ENCODE measurements at places on chromosomes 6 and 20.

DNA sequence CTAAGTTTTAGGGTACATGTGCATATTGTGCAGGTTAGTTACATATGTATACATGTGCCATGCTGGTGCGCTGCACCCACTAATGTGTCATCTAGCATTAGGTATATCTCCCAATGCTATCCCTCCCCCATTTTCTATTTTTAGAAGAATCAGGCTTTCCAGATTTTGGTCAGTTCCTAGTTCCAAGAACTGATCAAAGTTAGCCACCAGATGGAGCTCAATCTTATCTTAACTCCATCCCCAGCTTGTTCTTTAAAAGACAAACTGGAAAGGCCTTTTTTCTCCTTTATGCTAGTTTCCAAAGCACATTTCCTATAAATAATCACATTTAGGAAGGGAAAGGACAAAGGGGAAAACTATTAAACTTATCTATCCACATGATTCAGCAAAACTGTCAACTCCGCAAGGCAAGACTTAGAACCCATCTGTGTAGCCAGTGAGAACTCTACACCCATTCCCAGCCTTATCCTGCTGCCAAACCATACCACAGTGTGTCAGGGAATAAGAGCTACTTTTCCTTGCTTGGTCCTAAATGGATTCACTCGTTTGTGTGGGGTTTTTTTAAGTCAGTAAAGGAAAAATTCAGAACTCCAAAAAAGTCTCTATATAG, 22.8 kb upstream of the KHDC1 start:
- DNase-seq: no peak

DNA sequence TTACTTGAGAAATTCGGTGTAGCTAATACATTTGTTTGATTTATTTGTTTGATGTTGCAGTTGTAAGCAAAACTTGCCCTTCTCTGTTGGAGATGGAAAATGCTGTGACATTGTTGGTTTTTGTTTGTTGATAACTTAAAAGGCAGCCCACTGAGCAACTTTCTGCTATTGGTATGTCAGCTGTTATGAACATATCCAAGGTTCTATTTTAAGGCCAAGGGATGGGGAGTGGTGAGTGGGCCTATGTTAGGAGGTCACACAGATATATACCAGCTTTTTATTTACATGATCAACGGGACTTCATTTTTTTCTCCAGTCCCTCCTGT, 5.7 kb downstream of the QKI start:
- DNase-seq: no peak

DNA sequence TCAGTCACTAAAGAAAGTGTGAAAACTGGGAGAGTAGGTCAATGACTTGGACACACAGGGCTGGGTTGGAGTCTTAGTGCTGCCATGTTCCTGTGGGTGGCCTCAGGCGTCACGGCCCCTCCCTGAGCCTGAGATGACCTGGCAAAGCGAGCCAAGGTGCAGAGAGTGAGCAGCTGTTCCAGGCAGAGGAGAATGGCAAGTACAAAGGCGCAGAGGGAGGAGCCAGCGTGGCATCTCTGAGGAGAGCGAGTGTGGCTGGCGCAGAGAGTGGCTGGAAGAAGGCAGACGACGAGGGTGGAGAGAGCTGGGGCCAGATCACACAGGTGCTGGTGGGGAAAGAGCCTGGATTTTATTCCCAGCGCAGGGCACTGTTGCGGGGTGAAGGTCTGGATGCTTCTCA, 20.6 kb upstream of the CHMP4B start:
- no peak for DNase-seq

DNA sequence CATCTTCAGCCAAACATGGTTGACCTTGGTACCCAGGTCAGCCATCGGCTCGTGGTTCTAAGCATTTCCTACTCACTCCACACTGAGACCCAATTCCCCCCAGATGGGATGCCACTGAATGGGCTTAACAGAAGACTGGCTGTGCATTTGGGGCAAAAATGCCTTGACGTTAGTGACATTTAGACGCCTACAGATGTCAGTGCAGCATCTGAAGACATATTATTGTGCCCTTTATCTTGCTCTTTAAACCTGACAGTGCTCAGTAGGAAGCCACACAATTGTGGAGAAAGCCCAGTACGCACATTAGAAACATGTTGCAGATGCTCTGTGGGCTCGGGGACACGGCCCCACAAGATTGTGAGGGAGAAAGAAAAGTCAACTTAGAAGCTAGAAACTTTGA, 414.7 kb downstream of the PTPRT start:
- no peak for DNase-seq

DNA sequence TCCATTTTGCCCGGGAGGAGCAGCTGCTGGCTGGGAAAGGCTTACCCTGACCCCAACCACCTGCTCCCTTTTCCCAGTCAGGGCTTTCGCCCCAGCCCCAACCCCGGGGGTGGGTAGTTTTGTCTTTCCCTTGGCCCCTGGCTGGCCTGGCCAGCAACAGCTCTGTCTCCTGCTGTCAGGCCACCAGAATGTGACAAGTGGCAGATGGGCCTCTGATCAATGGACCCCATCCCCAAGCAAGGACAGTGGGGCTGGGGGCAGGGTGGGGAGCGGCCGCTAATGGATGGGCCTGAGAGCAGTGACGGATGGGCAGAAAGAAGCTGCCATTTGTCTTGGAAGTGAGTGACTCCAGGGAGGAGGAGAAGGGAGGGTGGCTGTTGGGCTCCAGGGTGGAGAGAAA, 121.6 kb downstream of the DHX35 start:
- DNase-seq: no peak

DNA sequence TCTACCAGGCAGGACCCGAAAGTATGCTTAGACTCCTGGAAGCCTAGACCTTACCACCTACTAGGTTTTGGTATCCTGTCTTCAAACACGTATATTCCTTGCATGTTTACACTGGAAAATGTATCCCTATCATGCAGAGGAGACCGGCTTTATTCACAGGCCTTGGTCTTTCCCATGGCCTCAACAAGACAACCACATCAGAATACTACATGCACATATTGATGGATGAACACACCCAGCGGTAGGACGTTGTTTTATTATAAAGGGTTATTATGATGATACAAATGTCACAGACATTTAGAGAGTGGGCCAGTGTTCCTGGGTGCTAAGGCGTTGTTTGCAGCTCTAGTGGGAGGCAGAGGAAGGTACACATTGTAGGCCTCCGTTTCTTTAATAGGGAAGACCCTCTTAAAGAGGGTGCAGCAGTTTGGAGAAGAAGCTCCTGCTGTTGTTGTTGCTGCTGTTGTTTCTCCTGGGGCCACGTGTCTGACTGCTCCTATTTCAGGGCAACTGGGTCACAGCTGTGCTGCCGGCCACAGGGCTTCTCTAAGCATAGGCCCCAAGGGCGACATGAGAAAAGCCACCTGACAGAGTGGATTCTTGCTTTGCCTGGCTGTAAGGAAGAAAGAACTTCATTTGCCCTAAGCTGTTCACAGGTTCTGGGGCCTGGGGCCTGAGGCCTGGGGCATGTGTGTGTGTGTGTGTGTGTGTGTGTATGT, 98.3 kb upstream of the SASH1 start:
- DNase-seq: no peak

- DNase-seq: no peak
These were observed 8.1 kb downstream of the GFOD1 start for GRCh38 chr6:13479206-13479800.

GRCh38 chr20:46063652-46064054, 26.1 kb downstream of the NCOA5 start:
- no peak for DNase-seq

GRCh38 chr6:105786890-105787655, 299.1 kb upstream of the PRDM1 start:
- no peak for DNase-seq

- no peak for DNase-seq
These were observed 459.1 kb upstream of the CITED2 start for GRCh38 chr6:139833592-139833991.

GRCh38 chr6:35071347-35071994, 69.7 kb downstream of the TCP11 start:
- DNase-seq: no peak

- no peak for DNase-seq
These were observed 79.8 kb upstream of the SCAF8 start for GRCh38 chr6:154653385-154653784.

GRCh38 chr6:73400656-73401055, 6.0 kb downstream of the DDX43 start:
- DNase-seq: no peak

DNA sequence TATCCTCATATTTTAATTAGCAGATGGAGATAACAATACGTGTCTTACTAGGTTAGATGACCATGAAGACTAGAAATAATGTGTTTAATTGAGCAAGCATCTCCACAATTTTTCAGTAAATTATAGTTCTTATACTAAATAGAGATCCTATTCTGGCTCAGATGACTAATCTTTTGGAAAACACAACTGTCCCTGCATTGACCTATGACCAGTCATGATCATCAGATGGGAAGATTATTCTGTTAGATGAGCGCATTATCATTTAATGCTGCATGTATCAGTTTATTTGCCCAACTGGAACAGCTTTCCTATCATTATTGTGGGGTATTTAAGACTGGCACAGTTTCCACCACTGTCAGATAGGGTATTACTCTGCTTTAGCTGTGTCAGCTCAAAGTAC, 185.5 kb downstream of the MOXD1 start:
- DNase-seq: no peak

- peak; percentile 69 for DNase-seq
These were observed 7.9 kb upstream of the ARMC12 start for GRCh38 chr6:35728683-35729678.

- no peak for DNase-seq
These were observed 662.1 kb upstream of the ID4 start for GRCh38 chr6:19175023-19175422.

DNA sequence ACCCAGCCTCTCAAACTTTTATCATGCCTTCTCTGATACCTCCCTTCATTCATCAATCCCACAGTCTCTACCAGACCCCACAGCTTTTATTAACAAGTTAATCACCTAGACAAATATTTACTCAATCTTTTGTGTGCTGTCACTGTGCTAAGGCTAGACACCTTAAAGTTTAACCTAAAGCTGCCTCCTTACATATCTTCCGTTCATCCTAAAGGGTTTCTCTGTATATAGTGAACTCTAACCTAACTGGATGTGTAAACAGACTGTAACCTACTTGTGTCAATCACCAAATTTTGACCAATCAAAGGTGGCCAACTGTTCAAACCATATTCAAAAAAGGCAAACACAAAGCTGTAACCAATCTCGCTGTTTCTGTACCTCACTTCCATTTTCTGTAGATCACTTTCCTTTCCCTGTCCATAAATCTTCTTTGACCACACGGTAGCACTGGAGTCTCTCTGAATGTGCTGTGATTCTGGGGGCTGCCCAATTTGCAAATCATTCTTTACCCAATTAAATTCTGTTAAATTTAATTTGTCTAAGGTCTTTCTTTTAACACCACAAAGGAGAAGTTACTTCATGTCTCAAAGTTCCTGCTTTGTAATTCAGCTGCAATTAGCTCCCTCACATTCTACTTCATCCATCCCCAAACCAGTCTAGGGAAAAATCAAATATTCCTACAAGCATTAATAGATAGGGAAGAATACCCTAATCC, 72.5 kb downstream of the ARHGAP18 start:
- DNase-seq: no peak

- no peak for DNase-seq
These were observed 11.4 kb downstream of the TEAD3 start for GRCh38 chr6:35485402-35485877.

DNA sequence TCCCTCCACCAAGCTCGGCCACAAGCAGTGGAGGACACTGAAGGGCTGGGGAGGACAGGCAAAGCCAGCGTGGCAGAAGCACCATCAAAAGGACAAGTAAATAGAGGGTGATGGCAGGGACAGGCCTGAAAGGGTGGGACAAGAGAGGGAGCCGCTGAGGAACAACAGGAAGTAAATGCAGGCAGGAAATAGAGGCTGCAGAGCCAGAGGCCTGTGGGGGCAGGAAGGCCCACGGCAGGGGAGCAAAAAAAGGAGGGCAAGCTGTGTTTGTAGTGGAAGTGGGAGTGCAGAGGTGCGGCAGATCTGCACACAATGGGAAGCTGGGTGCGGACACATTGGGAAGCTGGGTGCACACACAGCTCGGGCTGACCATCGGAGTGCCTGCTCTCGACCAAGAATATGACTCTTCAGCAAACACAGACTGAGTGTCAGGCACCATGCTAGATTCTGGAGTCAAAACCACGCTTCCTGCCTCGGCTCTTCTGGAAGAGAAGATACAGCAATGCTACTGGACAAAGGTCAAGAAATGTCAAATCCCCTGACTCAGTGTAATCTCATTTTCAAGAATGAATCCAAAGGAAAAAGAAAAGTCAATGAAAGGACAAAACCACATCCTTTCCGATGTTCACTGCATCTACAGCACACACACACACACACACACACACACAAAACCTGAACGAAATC, 40.4 kb upstream of the RAB22A start:
- no peak for DNase-seq

DNA sequence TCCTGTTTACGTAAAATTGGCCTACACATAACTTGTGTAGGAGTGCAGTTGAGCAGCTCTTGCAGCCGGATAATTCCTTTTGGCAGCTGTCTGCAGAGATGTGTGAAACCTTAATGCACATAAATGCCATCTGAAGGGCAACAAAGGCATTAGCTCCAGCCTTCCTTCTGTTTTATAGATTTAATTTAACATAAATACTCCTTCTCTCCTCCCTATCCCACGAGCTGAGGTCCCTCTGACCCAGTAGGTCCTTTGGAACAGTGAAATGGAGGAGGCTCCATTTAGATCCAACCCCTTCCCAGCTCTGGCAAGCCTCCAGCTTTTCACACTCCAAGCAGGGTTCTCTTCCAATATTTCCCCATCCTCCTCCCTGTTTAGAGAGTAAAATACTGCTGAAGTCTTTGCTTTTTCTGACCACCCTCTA, 6.5 kb downstream of the PLEKHG1 start:
- DNase-seq: no peak

DNA sequence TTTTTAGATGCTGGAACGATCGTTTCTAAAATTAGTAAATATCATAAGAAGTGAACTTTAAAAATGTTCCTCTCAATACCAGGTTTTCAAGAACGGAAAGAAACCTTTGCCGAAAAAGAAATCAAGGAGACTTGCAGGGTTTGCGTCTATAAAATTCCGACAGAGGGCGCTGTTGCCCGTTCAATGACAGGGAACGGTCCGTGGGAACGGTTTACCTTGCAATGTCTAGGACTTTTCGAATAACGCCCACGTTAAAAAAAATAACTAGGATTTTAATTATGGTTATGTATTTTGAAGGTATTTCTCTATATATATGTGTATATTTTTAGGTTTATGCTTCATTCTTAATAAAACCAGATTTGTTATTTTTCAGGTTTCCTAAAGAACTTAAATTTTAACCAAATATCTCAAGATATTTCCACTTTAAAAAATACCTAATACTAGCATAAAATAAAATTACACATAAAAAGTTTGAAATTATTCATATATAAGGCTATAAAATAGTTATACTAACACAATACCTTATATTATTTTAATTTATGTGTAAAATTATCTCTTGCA, 2.5 kb upstream of the TFAP2B start:
- peak; percentile 8 for DNase-seq

GRCh38 chr20:38165966-38166702, 1.1 kb upstream of the TGM2 start:
- DNase-seq: no peak

DNA sequence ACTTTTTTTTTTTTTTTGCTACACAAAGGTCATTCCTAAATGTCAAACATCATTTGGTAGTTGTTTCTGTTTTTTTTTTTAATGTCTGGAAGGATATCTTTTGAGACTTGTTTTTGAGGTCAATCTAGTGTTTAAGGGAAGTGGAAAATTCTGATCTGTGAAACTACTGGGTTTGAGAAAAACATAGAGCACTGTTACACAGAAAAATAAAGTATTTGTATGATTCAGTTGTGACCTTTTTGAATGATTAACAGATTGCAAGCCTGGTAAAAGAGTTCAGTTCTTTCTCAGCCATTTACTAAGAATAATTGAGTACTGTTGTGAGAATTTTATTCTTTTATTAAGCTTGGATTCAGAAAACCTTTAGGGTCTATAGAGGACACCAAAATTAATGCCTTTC, 276.7 kb downstream of the ADGRB3 start:
- DNase-seq: no peak

Data from GDM1 (cell line).